ENCODE measurements at places on chromosomes 4 and X.

DNA sequence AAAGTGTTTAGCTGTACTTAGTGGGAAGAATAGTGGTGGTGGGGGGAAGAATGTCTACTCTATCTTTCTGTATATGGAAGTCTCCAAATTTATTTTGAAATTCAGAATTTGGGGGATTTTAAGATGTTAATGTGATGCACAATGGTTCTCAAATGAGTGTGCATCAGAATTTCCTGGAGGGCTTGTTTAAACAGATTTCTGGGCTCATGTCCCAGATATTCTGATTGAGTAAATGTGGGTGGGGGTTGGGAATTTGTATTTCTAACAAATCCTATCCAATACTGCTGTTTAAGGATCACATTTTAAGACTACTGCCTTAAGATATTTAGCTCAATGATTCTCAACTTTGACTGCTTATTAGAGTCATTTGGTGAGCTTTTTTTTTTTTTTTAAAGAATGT, 15.1 kb upstream of the INTS6L start:
- no peak for DNase-seq

DNA sequence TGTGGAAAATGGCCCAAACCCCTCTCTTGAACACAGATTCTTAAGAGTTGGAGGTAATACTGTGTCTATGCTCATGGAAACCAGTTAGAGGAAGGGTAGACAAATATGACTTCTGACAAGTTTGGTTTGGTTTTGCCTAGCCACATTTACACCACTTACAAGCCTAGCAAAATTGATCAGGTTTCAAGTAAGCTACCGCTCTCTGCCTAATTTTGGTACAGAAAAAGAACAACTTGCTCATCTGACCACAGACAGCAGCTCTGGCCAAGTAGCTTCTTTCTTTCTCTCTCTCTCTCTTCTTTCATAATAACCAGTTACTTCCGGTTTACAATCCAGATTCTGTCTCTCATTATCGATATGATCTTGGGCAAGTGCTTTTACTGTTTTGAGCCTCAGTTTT, 260.0 kb downstream of the GLUD2 start:
- no peak for DNase-seq

DNA sequence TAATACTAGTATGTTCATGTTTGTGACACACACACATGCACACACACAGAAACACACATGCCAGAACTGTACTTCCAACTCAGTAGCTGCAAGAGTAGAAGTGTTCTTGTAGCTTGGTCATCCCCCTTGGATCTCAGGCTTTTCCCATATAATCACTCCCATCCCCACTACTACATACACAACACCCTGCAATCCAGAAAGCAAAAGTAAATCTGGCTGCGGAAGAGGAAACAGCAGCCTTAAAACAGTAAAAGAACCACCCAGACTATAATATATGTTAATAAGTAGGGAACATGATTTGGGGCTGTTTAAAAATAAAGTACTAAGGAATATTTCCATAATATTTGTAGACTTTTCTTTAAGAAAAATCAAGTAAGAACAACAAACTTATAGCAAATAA, 103.2 kb downstream of the AMMECR1 start:
- no peak for DNase-seq

- no peak for DNase-seq
Measured at GRCh38 chr4:125316791-125317524, 2.2 kb downstream of the FAT4 start.

DNA sequence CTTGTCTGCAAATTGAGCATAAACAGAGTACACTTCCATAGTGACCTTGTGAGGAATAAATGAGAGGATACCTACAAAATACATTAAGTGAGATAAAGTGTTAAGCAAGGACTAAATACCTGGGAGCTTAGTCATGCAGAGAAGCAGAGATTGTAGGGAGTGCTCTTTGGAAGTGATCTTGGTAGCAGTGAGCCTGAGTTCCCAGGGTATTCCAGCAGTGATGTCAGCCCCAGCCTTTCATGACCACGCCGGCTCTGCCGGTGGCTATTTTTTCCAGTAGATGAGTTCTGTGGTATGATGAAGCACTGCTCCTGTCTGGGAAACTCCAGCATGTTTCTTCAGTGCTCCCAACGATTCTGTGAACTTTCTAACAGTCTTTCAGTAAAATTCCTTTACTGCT, 391.5 kb upstream of the IGFBP7 start:
- DNase-seq = no peak

- DNase-seq = no peak
Measured at GRCh38 chr4:54709400-54709799, 51.6 kb downstream of the KIT start.

DNA sequence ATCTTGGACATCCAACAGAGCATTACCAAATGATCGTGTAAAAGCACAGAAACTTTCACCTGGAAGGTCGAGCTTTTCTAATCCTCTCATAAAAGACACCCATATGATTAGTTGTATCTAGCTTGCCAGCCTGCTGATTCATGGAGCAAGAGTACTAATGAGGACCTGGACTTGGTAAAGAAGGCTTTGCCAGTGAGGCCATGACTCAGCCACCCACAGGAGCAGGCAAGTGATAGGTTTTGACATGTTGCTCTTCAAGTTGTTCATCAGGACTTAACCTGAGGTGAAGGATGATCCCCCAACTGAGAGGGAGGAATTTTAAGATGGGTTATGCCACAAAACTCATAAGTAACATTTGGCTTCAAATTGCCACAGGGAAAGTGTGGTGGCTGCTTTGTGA, 24.7 kb upstream of the EPGN start:
- no peak for DNase-seq

- no peak for DNase-seq
Measured at GRCh38 chr4:30543057-30543456, 177.1 kb upstream of the PCDH7 start.

DNA sequence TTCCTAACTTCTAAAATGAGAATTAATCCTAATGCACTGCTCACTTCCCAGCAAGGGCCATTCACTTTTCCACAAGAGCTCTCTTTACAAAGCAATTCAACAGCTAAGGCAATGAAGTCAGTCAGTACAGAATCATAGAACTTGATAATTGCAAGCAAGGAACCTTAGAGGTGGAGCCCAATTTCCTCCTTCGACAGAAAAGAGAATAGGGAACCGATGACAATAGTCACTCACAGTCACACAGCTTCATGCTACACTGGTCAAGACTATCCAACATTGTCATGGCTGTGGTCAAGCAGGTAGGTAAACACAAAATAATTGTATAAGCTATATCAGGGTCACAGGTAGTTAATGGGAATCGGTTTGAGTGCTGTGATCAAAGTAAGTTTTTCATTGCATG, 90.0 kb downstream of the ELOVL6 start:
- no peak for DNase-seq

- no peak for DNase-seq
Measured at GRCh38 chrX:135432453-135432852, 10.7 kb downstream of the SMIM10L2A start.

DNA sequence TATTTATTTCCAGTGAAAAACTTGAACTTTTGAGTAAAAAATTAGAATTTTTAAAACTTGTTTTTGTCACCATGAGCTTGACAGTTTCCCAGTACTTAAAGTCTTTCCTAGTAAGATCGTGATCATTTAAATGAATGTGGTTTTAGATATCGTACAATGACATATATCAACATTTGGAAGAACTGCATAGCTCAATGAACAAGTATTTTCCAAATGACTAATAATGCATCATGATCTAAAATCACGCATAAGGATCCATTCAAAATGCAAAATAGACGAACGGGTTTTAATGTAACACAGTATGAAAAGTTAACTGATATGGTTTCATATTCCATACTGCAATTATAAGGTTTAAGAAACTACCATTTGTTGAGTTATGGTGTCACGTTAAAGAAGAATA, 4.1 kb upstream of the NDNF start:
- DNase-seq = no peak

DNA sequence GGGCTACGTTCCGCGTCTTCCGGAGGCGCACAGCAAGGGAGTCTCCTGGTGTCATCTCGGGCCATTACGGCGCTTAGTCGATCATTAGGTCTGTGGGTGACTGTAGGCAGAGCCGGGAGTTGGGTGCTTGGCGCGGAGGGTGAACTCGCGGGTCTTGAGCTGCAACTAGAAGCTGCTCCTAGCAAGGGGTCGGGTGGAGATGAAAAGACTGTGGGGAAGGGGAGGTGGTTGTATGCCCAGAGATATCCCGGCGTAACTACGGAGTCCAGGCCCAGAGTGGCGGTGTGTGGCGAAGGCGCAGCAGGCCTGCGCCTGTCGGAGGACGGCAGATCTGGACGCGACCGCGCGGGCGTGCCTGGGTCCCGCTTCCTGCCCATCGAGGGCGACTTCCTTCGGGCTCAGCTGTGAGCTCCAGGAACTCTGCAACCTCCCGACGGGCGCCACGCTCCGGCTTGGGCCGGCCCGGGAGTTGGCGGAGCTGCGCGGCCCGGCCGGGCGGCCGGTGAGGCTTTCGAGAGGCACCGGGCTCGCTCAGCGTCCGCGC, 2.7 kb upstream of the NKX3-2 start:
- no peak for DNase-seq

DNA sequence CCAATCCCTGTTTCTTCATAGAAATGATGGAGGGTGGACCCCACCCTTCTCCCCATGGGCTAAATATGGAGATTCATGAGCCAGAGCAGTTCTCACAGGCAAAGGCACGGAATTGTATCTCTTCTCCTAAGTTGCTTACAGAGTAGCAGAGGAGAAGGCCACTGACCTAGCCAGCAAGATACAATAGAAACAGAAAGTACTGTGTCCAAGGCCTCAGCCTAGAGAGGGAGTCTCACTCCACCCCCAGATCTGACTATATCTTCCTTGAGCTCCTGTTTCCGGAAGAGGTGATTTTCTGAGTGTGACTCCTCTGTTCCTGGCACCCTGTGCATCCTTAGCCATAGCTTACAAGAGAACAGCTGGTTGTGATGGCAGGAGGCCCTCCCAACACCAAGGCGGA, at the start of gene FATE1:
FATE1 (plus strand) TSS at position 284 of the 400 bp plus-strand sequence; CDS start at position 369, 85 bp downstream.
- no peak for DNase-seq

- no peak for DNase-seq
Measured at GRCh38 chr4:102454268-102454667, 46.9 kb upstream of the NFKB1 start.

GRCh38 chrX:21955403-21956189, 15.1 kb downstream of the SMS start:
- no peak for DNase-seq

GRCh38 chr4:95095348-95095974, 337.7 kb downstream of the BMPR1B start:
- no peak for DNase-seq

- DNase-seq = no peak
Measured at GRCh38 chr4:168812806-168813205, 197.2 kb downstream of the CBR4 start.

DNA sequence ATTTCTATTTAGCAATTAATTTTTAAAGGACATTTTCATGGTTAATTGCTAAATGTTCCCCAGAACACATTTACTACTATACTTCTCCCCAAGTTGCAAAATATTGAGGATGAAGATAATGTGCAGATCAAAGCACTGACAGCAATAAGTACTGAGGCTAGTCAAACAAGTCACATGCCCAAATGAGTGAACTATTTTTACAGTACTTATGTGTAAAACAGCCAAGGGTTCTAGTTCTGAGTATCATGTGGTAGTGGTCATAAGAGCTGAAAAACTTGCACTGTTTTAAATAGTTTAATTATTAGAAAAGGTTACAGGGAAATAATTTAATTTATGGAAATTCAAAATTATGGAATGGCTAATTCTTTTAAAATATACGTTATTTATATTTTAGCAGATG, 3.8 kb downstream of the GALNTL6 start:
- DNase-seq = no peak

- no peak for DNase-seq
Measured at GRCh38 chr4:42819863-42820514, 72.5 kb upstream of the GRXCR1 start.

GRCh38 chr4:149403081-149403480, 412.6 kb downstream of the IQCM start:
- no peak for DNase-seq

DNA sequence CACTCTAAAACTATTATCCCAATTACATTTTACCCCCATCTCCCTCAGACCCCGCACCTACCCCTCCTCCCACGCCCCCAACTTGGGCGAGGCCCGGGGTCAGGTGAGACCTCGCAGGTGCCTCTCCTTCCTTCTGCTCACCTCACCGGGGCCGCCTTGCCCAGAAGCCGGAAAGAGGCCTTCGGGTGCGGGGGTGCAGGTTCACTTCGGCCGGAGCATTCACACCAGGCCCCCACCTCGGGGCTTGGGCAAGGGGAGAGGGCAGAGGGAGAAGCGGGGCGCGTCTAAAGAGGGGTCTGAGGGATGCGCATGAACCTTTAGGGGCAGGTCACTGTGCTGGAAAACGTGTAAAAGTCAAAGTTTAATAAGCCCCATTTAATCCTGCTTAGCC, 427 bp downstream of the ZNF182 start:
- DNase-seq = no peak

GRCh38 chr4:51932261-51932660, 87.9 kb downstream of the LRRC66 start:
- no peak for DNase-seq

All from stimulated activated naive CD4-positive, alpha-beta T cell (primary cell).